ENCODE measurements at places on chromosomes 2 and 18.

DNA sequence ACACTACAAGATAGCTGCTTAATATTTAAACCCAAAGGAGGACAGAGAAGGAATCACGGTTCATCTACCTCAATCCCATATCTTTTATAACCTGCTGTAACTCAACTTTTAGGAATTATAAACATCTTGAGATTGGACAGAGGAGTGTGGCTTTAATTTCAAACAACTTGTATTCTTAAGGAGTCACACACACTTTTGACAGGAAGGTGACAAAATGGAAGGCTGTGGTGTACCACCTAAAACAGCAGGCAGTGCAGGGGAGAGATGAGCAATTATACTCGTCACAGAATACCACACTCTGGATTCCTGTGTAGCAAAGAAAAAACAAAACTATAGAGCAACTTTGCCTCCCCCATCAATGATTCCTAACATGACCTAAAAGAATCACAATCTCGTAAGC, 194.8 kb downstream of the ZEB2 start:
- no peak for DNase-seq

- DNase-seq, result no peak
Measured at GRCh38 chr2:175976391-175977157, 25.5 kb downstream of the LNPK start.

GRCh38 chr2:228373191-228373590, 191.7 kb upstream of the SPHKAP start:
- DNase-seq, result no peak

- no peak for DNase-seq
Measured at GRCh38 chr2:239232195-239232578, 168.6 kb downstream of the HDAC4 start.

DNA sequence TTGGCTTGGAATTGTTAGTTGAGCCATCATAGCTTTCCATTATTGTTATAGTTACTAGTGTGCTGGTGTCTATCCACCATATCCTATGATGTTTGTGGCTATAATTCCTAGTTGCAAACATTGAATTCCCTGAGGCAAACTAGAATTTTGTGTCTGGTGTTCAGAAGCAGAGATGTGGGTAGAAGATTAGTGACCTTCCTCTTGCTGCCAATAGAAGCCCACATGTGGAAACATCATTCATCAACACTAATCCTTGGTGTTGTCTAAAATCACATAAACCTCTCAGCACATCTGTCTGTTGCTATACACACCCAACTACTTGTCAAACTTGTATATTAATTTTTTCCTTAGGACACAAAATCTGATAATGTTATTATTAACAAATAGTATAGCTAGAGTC, 374.1 kb downstream of the TGIF1 start:
- DNase-seq, result no peak

GRCh38 chr18:74869904-74870863, 272.5 kb downstream of the ZNF407 start:
- no peak for DNase-seq

DNA sequence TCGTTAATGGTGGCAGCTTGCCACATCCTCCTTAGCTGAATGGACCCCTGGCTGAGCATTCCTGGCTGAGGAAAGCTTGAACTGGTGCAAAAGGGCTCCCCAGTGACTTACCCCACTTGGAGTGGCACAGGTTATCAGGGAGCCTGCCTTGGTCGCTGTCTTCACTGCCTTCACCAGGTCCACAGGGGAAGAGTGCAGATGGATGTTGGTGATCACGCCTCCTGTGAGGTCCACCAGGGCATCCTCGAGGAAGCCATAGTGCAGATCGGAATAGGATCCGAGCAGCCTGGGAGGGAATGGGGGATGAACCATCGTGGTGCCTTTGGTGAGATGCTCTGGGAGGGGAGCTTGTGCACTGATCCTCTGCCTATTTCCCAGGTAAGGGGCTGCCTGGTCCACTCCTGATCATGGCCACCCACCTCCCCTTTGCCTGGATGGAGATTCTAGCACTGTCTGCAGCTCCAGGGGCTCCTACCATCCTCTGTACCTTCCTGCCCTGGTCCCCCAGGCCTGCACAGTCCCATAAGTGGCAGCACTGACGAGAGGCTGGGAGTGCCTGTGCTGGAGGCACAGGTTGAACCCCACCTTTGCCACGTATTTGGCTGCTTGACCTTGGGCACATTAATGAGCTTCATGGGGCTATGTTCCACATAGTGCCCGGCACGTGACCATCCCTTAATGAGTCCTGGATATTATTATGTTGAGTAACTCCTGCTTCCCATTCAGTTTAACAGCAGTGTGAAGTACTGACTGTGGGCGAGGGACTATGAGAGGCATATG, 43.0 kb downstream of the CAPN13 start:
- DNase-seq, result no peak

- no peak for DNase-seq
Measured at GRCh38 chr2:100278986-100279385, 43.3 kb downstream of the LONRF2 start.

- DNase-seq, result no peak
Measured at GRCh38 chr2:8822218-8822617, 15.2 kb downstream of the KIDINS220 start.

GRCh38 chr2:232134939-232135338, 173.4 kb downstream of the DIS3L2 start:
- no peak for DNase-seq

GRCh38 chr18:36181441-36181840, 5.9 kb upstream of the MOCOS start:
- no peak for DNase-seq

DNA sequence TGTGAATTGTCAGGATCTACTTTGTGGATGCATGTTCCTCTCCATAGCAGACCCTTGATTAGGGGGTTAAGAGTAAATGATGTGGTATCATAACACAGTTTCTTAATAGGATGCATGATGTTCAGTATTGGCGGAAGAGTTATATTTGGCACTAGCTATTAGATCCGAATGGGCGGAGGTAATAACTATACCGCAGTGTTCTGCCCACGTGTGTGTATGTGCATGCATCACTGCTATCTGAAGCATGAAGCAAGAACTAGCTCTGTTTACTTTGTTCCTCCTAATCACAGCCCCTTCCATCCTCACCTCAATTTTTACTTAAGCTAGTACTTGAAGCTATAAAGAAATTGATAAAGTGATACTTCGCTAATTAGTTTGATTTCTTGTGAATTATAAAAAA, 159.6 kb upstream of the NOSTRIN start:
- no peak for DNase-seq

DNA sequence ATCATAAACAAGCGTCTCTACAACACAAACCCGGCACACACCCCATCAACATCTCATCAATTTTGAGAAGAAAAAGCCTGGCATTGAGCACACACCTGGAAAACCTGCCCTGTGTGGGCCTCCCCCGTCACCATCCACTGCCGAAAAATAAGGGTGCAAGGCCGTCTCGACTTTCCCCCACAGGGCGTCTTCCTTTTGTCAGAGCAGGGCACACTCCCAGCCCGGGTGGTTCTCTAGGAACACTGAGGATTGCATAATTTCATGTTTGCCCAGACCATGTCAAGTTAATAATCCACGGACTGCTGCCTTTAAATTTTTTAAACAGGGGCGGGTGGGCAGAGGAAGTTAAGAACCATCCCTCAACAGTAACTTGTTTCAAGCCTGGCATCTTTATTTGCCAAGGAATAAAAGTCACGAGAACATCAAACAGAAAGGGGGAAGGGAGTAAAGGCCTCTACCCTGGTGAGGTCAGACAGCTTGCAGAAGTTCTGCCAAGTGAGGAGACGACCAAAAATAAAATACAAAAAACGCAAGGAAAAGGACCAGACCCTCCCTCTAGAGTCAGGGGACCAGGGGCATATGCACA, 2.1 kb downstream of the TFCP2L1 start:
- DNase-seq, result no peak

DNA sequence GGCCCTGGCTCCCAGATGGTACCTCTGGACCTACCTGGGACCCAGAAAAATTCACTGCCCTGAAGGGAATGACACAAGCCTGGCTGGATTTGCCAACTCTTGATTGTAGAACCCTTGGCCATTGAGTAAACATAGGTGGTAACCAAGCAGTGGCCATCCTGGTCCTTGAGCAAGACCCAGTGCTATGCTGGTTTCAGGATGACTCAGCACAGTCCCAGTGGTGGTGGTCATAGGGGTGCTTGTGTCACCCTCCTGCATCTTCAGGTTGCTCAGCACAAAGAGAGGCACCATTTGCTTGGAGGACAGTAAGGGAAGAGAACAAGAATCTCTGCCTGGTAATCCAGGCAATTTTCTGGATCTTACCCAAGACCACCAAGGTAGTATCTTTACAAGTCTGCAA, 52.9 kb downstream of the UPP2 start:
- no peak for DNase-seq

- no peak for DNase-seq
Measured at GRCh38 chr2:198063242-198063641, 258.8 kb downstream of the PLCL1 start.

GRCh38 chr2:71348302-71348701, 16.7 kb downstream of the ZNF638 start:
- DNase-seq, result no peak

DNA sequence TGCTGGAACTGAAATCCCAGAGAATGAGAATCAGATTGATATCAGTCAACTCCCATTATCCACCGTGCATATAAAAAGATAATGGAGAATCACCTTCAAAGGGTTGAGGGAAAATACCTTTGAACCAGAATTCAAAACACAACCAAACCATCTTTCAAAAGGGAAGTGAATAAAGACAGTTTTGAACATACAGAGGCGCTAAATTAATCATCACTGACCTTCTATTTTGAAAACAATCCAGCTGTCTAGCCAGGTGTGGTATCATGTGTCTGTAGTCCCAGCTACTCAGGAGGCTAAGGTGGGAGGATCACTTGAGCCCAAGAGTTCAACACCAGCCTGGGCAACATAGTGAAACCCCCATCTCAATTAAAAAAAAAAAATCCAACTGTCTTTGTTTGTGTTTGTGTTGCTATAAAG, 63.6 kb downstream of the TRABD2A start:
- no peak for DNase-seq

GRCh38 chr2:27572439-27572838, 10.4 kb upstream of the ZNF512 start:
- DNase-seq, result no peak

- no peak for DNase-seq
Measured at GRCh38 chr2:231646476-231646875, 53.8 kb downstream of the TEX44 start.

GRCh38 chr18:36419188-36419899, 121.8 kb downstream of the FHOD3 start:
- no peak for DNase-seq

GRCh38 chr2:149225446-149225845, 104.9 kb upstream of the LYPD6 start:
- no peak for DNase-seq

- DNase-seq, result no peak
Measured at GRCh38 chr2:219368690-219369191, 19.0 kb downstream of the DNPEP start.

GRCh38 chr2:215356334-215356947, 44.6 kb downstream of the ATIC start:
- DNase-seq, result no peak

DNA sequence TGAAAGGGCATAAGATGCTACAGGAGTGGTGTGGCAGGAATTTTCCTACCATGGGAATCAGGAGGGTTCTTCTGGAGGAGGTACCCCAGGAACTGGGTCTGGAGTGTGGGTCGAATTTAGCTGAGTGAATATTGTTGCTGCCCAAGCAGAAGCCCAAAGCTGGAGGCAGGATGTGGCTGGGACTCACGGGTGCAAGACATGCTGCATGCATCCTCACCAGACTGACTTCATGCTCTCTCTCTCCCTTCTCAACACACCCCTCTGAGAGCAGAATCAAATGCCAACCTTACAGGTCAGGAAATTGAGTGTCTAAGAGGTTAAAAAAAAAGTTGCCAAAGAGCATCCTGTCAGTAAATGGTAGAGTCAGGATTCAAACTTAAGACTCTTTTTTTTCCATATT, 78.8 kb upstream of the TTC39C start:
- DNase-seq, result no peak

Measured in ascending aorta (tissue), 2 donors.